Upper lobe of right lung (tissue), 1 donor: ENCODE measurements at places on chromosomes 7 and 10.

- no peak for DNase-seq
These were observed at the start of gene DNAJC12 for GRCh38 chr10:67837541-67838314. DNAJC12 (minus strand) TSS chr10:67838188; CDS start chr10:67838011, 177 bp downstream.

DNA sequence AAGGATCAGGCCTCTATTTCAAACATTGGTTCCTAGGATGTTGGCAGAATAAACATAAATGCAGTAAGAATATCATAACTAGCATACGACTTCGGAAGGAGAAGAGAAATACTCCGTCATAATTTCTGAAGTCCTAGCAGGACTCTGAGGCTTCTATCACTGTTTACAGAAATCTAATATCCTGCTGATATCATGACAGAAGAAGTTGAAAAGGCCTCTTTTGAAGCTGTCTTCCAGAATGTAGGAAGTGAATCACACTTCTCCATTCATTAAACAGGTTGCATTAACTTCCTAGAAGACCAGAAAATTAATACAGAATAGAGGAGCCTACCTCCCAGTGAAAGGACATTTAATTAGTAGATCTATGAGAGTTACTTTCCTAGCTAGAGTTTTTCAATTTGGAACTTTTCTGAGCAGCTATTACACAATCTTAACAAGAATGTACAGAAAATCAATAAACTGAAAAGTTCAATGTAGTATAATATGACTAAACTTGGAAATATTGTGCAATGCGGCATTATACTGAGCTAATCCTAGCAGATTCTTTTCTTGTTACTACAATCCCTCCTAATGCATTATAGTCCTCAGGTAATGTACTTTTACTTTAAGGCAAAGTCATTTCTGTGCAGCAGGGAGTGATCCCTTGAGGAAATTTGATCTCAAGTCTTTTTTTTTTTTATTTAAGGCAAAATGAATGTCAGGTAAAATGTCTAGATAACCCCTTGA lies 622.6 kb upstream of the CELF2 start:
- DNase-seq = no peak

GRCh38 chr10:16559236-16559773 lies 37.6 kb upstream of the C1QL3 start:
- no peak for DNase-seq

- DNase-seq = no peak
These were observed 59.8 kb downstream of the COL13A1 start for GRCh38 chr10:69861251-69862240.

- DNase-seq = peak; percentile 68
These were observed at the start of gene TMEM229A for GRCh38 chr7:124032369-124033094. TMEM229A (minus strand) TSS chr7:124033067; CDS start chr7:124033003, 64 bp downstream.

GRCh38 chr10:90575125-90575524 lies 282.7 kb downstream of the HTR7 start:
- no peak for DNase-seq

GRCh38 chr7:6516387-6516983 lies 34.8 kb downstream of the GRID2IP start:
- peak; percentile 88 for DNase-seq

GRCh38 chr10:112434988-112435619 lies 11.6 kb downstream of the ZDHHC6 start:
- no peak for DNase-seq

GRCh38 chr7:56449762-56450161 lies 333.5 kb upstream of the NUPR2 start:
- DNase-seq = no peak

DNA sequence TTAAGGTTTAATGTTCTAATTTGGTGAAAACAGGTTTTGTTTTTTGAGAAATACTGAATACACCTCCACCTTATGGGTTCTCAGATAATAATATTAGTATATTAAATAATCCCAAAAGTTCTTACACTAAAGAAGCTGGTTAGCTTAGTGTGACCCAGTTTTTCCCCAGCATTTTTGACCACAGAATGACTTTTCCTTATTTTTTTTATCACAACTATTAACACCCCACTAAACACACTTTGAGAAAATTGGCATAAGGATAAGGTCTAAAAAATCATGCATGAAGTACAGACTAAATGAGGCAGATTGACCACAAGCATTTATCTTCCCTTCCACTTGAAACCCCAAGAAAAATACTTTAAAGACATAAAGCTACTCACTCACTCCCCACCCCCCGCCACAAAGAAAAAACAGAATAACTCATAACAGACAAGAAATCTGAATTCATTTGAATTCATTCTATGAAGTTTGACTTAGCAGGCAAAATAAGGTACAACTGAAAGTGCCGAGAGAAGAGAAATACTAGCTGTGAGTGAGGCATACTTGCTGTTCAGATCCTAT lies 49.7 kb upstream of the WNT16 start:
- DNase-seq = no peak

DNA sequence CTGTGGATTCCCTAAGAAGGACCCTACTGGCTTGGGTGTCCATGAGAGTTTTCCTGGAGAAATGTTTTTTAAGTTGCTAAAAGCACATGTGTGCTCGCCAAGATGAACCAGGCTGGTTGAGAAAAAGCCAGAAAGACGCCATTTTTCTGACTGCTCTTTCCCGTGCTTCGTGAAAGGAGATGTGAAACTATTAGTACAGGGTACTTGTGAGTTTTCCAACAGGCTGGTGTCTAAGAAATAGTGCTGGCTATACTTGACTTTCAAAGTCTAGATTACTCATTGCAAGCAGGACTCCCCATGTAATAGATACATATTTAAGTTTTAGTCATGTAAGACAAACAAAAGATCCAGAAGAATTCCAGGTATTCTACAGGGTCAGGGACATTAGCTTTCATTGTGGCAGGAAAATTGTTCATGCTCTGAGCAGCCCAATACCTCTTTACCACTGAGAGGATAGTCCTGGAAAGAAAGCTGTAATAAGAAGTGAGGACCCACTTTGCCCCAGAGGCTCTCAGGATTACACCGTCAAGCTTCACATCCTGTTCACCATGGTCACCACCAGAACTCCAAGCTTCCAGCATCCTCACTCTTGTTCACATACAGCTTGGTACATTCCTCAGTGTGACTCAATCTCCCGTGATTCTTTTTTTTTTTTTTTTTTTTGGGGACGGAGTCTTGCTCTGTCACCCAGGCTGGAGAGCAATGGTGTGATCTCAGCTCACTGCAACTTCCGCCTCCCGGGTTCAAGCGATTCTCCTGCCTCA lies 43.8 kb upstream of the ICA1 start:
- DNase-seq = no peak

DNA sequence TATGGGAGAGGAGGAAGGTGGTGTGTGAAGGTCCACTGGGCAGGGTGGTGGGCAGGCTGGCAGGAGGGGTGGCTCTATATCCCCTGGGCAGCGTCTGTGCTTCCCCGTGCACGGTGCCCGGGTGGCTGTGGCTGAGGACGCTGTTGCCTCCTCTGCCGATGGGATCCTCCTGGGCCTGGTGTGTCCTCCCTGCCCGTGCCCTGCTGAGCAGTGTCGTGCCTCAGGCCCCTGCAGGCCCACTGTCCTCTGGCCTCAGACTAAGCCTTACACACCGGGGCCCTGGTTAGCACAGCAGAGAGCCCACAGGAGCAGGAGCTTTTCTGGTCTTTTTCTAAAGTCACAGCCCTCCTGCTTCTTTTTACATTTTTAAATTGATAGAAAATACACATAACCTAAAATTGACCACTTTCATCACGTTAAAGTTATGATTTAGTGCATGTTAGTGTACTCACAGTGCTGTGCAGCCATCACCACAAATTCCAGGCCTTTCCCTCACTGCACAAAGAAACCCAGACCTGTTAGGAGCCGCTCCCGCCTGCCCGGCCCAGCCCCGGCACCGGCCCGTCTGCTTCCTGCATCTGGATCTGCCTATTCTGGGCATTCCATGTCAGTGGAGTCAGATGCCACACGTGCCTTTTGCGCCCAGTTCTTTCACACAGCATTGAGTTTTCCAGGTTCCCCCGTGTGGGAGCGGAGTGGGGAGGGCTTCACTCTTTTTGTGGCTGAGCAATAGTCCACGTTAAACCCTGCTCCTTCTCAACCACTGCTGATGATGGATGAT lies 19.4 kb downstream of the PFKFB3 start:
- DNase-seq = no peak

- no peak for DNase-seq
These were observed 14.3 kb upstream of the BHLHA15 start for GRCh38 chr7:98196706-98197605.

DNA sequence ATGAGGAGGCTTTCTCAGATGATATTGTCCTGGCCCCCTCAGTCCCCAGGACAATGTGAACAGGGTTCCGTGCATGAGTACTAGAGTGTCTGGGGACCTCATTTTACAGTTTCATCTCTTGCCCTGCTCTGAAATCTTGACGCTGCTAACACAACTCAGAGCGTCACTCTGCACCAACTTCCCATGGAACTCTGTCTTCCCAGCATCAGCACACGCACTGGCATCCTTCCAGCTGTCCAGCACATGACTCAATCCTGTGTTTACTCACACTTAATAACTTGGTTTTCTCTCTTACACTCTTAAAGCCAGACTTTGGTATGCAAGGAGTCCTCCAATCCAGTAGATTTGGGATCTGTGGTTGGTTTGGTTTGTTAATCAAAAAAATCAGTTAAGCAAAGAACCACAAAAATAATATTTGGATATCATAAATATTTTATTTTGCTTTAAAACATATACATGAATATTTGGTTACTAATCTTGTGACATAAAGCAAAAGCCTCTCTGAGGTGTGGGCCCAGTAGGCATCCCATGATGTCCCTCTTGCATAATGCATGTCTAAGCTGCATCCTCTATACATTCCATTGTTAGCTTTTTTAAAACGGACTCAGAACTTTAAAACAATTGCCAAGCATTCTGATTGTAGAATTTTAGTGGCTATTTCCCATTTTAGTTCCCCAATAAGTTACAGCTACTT lies 131.0 kb downstream of the CXCL12 start:
- peak; percentile 78 for DNase-seq

GRCh38 chr7:23120106-23120505 lies 14.5 kb downstream of the KLHL7 start:
- DNase-seq = no peak

DNA sequence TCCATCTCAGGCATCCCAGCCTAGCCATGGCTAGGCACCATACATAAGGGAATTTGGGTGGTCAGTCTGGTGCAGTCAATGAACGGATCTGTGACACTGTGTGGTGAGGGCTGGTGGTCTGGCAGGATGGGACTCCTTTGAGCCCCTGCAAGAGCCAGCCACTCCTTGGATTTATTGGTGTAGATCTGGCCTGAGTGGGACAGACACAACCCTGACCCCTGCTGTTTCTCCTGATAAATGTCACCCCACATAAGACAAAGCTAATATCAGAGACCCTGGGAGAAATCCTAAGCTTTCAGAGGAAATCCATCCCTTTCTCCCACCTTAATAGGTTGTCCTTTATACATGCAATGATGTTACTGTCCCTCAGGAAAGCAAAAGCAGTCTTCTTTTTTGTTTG lies 2.3 kb downstream of the FBXO24 start:
- no peak for DNase-seq

DNA sequence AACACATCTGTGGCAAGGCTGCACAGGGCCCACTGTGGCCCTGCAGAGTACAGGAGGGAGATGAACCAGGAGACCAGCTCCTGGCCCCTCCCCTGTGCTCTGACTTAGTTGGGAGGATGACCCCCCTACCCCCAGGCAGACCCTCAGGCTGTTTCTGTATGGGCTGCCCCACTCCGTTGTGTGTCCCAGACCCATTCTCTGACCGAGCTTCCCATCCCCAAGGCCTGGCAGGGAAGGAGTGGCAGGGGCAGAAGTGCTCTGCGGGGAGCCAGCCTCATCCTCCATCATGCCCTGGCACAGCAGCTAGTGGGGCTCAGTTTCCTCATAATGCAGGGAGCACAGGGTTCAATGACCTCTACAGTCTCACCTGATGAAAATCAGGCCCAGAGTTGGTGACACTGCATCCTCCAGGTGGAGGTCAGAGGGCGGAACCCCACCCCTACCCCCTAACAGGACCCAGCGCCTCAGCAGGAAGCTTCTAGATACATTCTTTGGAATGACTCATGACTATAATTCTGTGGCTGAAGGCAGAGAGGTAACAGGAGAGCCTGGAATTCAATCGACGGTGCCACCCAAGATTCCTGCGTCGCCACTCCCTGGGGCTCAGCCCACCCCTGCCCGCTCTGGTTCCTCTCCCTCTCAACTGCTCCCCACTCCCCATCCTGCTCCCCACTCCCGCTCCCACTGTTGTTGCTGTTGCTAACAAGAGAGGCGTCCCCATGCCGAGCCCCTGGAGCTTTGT lies 18.2 kb downstream of the PODXL start:
- DNase-seq = peak; percentile 42

- DNase-seq = peak; percentile 53
These were observed 26.9 kb downstream of the CRHR2 start for GRCh38 chr7:30655096-30655970.
